Hypothalamus (tissue), 51 donors: ENCODE measurements at places on chromosomes 7 and 10.

- no peak for DNase-seq
These were observed 96.4 kb upstream of the DNAAF5 start for GRCh38 chr7:630111-630511.

DNA sequence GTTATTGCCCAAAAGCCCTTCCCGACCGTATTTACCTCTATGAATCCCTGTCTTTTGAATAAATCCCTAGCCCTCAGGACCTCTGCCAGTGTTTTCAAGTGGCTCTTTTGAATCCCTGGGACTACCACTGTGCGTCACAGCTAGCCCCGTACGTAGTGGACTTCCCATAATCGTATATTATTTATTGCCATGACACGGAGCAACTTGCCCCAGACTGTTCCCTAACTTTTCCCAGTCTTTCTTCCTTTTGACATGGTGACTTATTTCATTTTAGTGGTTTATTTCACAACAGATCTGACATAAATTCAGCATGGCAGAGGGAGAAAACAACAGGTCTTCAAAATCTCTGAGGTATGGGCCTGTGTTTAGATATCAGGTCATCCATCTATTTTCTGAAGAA lies 318.6 kb upstream of the KLF6 start:
- no peak for DNase-seq

DNA sequence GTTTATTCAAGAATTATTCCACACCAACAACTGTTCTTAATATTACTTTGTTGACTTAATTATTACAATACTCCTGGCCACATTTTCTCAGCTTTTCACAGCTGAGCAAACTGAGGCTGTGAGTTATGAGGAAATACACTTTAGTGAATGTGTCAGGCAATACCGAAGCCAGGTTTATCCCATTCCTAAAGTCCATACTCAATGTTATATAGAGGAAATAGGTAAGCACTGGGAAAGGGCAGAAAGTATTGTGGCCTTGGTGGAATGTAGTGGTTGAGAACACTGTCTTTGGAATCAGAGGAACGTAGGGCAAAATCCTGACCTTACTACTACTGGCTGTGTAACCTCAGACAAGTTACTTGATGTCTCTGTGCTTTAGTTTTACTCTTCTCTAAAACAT lies 110.8 kb downstream of the CD36 start:
- no peak for DNase-seq

- no peak for DNase-seq
These were observed 213.7 kb downstream of the ELMO1 start for GRCh38 chr7:37234928-37235327.

DNA sequence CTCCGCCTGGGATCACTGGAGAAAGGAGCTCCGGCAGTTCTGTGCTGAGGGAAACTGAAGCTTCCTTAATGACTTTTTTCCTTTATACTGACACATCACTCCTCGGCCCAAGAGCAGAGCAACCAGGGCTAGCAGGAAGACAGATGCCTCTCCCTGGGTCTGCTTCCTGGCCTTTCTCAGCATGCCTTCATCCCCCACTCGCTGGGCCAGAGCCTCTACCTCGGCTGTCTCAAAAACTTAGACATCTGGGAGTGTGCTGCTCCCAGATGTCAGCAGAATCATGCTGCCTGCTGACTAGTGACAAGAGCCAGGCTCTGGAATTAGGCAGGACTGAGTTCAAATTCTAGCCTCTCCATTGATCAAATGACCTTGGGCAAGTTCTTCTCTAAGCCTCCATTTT lies 24.4 kb upstream of the LRRC4 start:
- no peak for DNase-seq
